ENCODE measurements at places on chromosomes 5 and 9.

GRCh38 chr5:173535976-173536639 lies 80.3 kb downstream of the BOD1 start:
- peak; percentile 17 for DNase-seq

DNA sequence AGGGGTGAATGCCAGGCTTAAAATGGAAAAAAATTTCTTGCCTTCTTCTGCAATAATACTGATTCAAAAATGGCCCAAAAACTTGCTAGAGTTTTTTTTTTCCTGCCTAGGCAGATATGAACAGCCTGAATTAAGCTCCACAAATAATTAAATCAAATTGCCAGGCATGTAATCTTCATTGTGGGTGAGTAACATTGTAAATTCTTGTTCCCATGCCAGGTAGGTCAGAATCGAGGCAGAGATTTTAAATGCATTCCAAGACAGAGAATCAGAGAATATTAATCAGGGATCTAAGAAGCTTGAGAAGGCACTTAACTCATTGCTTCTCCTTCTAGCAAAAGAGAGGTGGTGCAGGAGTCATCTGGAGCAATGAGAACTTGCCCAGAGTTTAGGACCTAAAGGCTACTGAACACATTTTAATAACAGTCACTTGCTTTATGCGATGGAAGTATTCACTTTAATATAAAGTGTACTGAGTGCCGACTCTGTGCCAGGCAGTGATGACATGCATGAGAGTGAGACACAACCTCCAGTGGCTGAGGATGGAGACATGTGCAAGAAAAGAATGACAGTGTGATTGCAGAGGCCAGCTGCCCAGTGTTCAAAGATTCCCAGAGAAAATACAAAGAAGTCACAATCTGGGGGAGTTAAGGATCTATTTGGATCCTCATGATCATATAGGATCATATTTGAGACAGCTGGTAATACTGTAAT lies 102.3 kb downstream of the APBA1 start:
- DNase-seq, result peak; percentile 83

- DNase-seq, result no peak
These were observed 6.0 kb downstream of the RXRA start for GRCh38 chr9:134332266-134332665.

DNA sequence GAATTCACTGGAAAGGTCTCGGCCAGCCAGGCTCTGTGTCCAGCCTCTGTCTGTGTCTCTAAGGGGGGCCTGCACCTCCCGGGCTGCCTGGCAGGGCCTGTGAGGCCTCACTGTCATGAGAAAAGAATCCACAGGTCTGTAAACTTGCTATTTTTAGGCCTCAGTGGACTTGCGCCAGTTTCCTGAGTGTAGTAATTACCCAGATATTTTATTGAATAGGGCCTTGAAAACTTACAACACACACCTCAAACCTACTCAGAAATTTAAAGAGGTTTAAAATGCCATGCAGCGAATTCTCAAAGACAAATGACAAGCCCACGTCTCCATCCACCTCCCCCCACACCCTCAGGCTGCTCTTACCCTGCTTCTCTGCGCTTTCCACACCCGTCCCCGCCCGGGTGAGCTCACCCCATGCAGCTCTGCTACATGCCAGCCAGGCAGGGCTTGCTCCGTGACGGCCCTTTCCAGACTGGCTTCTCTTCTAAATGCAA lies 8.8 kb upstream of the TENT4A start:
- DNase-seq, result peak; percentile 91

- no peak for DNase-seq
These were observed 509.3 kb upstream of the NUDT12 start for GRCh38 chr5:104071887-104072286.

GRCh38 chr5:73448463-73449136 lies at the start of gene FOXD1:
FOXD1 (minus strand) TSS chr5:73448777; CDS start chr5:73448362, 415 bp downstream.
- DNase-seq, result peak; percentile 75

GRCh38 chr5:90201923-90202322 lies 207.6 kb downstream of the CETN3 start:
- DNase-seq, result peak; percentile 78

- DNase-seq, result no peak
These were observed 24.6 kb upstream of the BARX1 start for GRCh38 chr9:93979721-93980120.

DNA sequence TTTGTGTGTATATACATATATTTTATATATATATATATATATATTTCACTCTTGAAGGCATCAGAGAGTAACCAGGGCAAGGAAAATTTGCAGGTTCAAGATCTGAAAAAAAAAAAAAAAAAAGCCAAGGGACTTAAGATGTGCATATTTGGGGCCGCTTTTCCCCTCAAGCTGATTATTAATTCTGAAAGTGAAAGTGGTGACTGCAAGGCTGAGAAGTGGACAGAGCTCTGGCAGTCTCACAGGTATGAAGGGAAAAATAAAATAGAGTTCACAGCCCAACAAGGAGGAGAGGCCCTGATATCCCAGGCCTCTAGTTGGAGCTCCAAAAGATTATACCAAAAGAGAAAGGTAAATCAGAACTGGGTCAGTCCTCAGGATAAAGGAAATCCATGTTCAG lies 234.4 kb upstream of the GAS1 start:
- DNase-seq, result no peak

DNA sequence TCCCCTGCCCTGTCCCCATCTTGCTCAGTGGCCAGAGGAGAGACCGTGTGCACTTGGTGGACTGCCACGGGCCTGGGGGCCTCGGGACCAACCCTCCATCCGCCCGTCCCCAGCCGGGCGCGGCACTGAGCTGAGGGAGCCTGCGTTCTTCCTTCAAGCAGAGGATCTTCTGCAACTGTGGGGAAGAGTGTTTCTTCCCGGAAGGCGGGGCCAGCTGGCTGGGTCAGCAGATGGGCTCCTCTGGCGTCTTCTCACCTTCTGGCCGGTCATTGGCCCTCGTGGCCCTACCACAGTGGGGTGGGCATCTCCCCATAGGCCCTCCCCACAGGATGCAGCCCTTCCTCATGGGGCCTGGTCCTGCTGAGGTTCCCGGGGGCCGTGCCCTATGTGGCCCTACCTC lies 17.4 kb downstream of the RXRA start:
- no peak for DNase-seq

GRCh38 chr9:77587042-77587441 lies 61.1 kb downstream of the GNA14 start:
- DNase-seq, result no peak

DNA sequence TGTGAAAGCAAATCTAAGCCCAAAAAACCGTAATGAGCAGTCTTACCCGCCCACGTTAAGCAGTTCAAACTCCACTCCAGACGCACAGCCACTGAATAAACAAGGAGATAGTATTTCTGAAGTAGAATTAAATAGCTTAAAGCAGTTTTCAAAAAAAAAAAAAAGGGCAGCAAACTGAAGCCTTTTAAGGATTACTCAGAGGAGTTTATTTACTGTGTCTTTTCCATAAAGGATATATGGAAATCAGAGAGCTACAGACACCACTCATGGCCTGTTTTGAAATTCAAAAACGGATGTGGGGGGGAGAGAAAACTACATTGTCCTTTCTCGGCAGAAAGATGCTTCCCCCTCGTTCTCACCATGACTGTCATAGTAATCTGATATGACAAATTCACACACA lies 83.7 kb upstream of the IRX1 start:
- DNase-seq, result no peak

- DNase-seq, result no peak
These were observed 145.3 kb upstream of the ADCY2 start for GRCh38 chr5:7250611-7251010.

DNA sequence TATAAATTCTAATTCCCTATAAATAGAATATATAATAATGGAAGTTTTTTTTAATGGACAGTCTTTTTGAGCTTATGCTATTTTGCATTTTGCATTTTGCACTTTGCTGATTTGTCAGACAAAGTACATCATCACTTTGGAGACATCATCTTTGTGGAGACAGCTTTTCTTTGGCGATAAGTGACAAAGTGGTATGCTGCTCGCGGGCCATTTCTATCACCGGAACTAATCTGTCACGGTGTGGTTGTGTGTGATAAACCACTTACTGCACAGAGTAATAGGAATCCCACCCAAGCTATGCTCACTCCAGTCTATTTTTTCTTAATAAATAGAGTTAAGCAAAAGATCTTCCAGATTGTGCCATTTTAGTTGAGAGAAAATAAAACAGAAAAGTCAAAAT lies 133.1 kb downstream of the MACIR start:
- no peak for DNase-seq
